ENCODE measurements at places on chromosomes 2 and 18.

DNA sequence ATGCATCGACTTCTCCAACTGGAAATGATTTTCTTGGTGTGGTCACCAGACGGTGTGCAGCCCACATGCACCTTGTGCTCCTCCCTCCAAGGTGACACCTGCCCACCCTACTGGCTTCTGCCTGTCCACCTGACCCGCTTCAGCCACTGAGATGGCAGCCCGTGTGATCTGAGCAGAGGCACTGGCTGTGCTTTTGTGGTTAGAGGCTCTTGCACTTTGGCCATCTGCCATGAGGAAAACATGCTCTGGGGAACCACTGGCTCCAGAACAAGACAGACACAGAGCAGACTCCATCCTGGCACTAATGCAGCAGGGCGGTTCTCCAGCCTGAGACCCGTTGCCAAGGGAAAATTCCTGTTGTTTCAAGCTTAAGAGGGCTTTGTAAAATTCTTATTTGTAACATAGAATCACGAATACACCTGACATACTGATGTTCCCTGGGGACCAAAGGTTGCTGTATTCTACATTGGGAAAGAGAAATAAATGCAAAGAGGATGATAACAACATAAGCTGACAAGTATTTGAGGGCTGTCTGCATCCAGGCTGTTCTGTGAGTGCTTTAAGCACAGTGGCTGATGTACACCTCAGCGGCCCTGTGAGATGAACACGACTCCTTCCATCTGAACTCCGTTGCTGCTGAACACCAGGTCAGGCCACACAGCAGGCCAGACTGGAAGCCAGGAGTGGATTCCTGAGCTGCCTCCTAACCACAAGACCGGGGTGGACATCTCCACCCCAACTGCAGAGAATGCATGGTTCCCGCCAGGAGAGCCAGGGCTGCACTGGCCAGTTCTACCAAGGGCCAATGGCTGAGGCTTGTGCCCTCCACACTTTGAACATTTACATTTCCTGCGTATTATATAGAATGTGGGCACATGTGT is 820.4 kb downstream of the GALR1 start:
- DNase-seq = no peak

GRCh38 chr18:79485788-79486355 is 90.1 kb downstream of the NFATC1 start:
- no peak for DNase-seq

- no peak for DNase-seq
Measured at GRCh38 chr2:201116959-201117734, 1.2 kb downstream of the CFLAR start.

DNA sequence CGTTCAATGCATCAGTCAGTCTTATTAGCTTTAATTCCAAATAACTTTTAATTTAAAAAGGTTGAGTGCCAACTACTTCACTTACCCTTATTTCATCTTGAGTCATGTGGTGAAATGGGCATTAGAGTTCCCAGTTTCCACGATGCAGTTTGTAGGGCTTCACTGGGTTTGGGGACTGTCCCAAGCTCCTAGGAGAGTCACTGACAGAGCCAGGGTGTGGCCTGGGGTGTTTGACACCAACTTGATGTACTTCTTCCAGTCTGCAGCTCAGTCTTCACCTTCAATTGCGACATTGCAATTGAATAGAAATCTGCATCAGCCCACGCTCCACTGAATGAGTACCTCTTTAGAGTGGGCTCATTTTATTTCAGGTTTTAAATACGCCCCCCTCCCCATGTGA is 165.3 kb downstream of the ARL4C start:
- DNase-seq = no peak

DNA sequence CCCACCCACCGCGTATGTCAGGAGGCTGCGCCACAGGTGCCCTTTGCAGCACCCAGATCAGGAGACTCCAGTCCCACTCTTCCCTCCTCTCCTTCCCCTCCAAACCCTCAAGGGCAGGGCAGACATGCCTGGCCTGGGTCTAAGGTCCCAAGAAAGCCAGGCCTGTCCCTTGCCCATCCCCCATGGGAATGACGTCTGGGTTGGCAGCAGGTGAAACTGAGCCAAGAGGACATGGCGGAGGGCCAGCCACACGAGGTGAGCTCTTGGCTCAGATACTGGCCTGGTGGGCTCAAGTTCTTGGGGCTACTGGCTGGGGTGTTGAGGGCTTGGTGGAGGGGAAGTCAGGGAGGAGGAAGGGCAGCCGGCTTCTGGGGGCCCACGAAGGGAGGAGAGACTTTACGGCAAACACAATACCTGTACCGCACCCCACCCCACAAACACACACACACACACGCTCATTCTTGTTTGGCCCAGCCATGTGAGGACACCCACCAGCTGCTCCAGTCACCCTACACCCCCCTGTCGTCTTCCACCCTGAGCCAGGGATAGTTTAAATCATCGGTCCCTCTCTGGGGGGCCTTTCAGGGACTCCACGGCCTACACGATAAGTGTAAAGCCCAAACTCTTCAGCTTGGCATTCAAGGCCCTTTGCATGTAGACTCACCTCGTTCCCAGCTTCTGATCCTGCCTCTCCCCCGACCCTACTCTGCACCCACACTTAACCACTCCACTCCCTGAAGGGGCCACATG is 24.1 kb upstream of the TNS1 start:
- DNase-seq = no peak

GRCh38 chr2:71570951-71571460 is 117.6 kb downstream of the DYSF start:
- DNase-seq = no peak

GRCh38 chr18:9835113-9835755 is 50.5 kb upstream of the TXNDC2 start:
- no peak for DNase-seq

DNA sequence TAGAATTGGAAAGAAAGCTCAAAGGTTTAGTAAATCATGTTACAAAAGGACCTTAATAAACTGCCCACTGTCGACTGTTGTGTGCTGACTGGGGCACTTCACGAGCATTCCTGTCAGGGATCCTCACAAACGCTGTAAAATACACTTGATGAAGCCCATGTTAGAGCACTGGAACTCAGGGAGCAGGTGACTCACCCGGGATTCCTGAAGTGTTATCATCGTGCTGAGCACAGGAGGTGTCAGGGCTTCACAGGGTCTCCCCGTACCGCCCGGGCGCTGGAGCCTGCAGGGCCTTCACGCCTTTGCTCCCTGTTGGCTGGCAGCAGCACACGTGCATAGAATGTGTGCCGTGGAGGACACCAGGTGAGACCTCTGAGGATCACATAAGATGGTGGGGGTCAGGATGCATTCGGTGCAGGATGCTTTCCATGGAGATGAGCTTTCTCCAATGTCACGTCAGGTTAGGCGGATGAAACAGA is 187.3 kb downstream of the SNTG2 start:
- no peak for DNase-seq

DNA sequence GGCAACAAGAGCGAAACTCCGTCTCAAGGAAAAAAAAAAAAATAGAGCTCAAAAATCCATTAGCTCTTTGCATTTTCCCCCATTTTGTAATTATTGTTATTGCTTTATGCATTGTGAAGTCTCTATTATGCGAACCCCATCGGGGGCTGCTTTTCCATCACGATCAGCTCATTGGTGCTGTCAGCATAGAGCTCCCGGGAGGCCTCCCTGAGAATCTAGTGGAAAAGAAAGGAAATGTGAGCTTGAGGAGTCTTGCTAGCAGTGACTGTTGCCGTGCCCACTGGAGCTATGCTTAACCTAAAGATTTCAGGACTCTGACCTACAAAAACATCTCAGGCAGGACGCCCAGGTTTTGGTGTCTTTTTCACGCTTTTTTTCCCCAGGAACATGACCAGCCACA is 102.6 kb upstream of the NDUFV2 start:
- no peak for DNase-seq

DNA sequence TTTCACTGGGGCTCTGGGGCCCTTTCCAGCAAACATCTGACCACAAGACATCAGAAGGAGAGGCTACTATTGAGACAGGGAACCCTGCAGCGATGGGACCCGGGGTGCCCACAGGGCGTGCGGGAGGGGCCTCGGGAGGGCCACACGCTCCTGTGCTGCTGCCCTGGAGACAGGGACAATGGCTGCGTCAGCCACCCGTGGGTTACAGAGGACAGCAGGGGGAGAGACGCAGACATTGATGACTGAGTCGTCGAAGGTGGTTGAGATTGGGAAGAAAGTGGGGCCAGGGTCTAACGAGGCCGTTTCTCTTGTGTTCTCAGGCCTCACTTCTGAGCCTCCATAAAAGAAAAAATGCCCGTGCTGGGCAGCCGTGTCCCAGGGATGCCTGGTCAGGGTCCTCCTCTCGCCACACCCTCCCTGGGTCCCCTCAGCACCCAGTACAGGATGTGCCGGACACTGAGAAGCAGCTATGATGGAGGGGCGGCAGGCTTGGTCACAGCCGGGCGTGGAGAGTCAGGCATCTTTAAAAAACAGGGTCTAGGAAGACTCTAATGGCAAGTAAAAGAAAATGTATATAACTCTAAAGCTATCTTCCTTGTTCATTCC is 73.9 kb downstream of the NDUFA10 start:
- DNase-seq = no peak

- DNase-seq = no peak
Measured at GRCh38 chr2:11738589-11739436, 7.6 kb upstream of the LPIN1 start.

- no peak for DNase-seq
Measured at GRCh38 chr18:13608791-13609532, 117.4 kb downstream of the FAM210A start.

GRCh38 chr2:142769761-142770160 is 107.7 kb upstream of the KYNU start:
- DNase-seq = no peak

DNA sequence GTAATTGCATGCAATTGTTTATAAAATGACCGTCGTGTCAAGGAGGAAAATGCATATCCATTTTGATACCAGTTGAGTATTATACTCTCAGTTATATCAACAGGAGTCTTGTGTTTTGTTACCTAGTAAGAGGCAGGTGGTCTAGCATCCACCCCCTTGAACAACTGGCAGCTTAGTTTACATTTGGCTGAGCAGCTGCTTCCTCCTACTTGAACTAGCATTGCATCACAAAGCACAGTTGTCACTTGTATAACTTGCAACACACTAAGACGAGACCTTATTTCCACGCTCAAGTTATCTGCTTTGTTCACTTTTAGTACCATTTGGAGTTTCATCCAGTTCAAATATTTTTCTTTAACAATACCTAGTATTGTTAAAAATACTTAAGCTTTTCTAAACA is 75.4 kb upstream of the UBE2E3 start:
- no peak for DNase-seq

DNA sequence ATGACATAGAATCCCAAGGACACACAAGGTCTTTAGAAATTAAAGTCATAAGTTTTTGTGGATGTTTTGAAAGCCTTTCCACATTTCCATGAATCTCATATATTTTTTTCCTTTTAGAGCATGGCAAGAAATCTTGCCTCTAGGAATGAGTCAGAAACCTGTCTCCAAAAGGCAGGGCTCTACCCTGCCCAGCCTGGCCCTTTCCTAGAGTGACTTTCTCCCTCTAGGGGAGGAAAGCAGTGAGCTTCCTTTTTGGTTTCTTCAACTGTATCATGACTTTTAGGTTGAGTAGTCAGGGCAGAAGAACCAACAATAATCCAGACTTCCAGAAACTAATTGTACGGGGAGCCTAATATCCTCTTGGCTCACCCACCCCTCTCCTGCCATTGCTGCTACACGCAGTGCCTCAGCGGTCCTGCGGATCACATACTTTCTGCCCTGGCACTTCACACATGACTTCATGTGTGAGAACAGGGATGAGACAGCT is 300.3 kb downstream of the AGPS start:
- DNase-seq = no peak

DNA sequence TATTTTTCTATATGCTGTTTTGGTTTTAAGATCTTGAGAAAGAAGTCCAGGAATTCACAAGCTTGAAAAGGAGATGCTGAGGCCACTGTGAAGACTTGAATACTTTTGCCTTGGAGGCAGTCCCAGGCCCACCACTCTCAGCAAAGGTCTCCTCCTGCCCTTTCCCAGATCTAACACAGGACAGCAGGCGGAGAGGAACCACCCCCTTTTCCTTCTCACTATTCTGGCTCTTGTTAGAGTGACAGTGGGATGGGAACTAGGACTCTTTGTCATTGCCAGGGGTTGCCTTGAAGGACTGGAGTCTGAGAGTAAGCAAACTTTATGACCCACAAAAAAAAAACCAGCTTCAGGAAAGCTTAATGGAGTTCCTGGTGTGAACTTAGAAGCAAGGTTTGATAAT is 54.7 kb downstream of the E2F6 start:
- no peak for DNase-seq

DNA sequence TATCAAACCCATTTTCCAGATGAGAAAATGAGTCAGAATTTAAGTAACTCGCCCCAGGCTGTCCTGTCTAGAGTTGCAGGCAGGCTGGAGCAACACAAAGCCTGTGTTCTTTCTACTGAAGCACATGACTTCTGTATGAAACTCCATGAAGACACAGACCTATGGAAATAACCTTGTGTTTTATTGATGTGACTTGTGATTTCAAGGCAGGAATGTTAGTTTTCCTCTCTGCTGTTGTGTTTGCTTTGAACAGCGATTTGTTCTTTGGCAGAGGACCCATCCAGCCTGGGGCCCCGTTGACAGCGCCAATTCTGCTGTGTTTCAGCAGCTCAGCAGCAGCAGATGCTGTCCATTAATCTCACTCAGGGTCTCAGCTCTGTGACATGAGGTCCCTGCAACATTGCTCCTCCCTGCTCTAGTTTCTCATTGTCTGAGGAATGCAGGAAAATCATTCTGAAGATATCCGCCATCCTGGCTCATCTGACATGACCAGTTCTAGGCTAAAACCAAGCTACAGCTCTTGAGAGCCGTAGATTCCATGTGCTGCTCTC is 344.3 kb upstream of the RAB12 start:
- DNase-seq = no peak

Data from GM19239 (cell line).